Stimulated activated CD8-positive, alpha-beta memory T cell treated with anti-CD3 and anti-CD28 coated beads, Interleukin-15, amount 100 ng/mL, for 4 hours (primary cell): ENCODE measurements at places on chromosomes 6 and 20.

GRCh38 chr6:42555477-42556457, 8.1 kb upstream of the UBR2 start:
- DNase-seq: no peak

DNA sequence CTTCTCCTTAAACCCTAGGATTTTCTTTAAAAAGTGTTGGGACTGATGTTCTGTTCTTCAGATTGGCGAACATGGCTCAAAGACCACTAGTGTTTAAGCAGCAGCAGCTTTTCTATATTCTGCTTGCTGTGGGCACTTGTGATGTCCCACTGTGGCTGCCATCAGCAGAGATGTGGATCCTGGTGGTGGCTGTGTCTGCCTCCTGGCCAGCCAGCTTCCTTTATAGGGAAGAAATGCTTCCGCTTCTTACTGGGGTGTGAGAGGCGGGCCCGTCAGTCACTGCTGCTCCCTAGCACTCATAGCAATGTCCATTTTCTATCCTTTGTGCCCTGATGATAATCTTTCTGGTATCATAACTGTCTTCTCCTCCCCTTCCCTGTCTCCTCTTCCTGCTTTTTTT, 66.7 kb upstream of the ESR1 start:
- DNase-seq: no peak

DNA sequence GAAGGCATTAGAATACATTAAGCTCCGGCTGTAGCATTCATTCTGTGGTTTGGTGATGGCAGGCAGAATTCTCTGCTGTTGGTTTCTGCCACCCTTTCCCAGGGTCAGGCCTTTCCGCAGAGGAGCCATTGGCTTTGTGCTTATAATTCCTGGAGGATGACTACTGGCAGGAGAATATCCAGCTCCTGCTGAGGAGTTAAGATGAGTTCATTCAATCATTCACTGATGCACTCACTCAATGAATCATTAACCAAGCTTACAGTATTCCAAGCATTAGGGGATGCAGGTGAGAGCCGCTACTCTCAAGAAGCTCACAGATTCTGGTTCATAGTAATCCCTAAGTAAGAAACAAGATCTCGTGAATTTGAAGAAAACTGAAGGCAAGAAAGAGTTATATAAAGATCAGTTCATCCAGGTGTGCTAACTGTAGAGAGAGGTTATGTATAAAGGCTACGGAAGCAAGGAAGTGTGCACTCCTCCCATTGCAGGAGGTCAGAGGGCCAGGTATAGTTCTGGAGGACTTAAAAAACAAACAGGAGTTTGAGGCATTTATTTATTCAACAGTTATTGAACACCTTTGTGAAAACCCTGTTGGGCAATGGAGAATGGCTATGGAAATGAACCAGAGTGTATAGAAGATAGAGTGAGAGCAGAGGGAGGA, 75.5 kb downstream of the HMGN3 start:
- no peak for DNase-seq

DNA sequence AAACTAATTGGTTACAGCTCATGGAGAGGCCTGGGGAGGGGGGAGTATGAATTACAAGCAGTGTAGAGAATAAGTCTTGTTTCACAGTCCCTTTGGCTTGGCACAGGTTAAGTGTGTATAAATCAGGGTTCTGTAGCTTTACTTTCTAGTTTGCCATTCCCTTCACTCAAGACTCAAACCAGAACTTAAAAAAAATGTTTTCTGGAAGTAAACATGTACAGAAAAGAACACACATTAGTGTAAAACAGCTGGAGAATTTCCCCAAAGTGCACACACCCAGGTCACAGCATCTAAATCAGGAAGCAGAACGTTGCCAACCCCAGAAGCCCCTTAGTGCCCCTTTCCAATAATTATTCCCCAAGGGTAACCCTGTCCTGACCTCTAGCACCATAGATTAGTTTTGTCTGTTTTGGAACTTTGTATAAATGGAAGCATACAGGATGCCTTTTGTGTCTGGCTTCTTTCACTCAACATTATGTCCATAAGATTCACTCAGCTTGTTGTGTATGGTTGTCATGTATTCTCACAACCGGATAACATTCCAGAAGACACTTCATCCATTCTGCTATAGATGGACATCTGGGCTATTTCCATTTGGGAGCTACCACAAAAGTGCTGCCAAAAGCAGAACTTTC, 33.7 kb upstream of the SCUBE3 start:
- DNase-seq: no peak

DNA sequence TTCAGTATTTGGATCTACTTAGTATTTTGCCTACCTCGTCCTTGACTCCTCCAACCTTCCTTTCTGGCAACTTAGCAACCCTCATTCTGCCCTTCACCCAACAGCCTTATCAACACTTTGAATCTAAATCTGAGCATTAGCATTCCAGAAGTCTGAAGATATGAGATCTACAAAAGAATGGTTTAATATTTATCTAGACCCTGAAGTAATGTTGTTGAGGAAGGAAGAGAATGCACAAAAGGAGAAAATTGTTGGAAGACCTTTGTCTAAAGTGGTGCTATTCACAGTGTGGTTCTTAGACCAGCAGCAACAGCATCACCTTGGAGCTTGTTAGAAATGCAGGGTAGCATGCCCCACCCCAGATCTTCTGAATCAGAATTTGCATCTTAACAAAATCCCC, 198.2 kb upstream of the PLCB4 start:
- DNase-seq: no peak

DNA sequence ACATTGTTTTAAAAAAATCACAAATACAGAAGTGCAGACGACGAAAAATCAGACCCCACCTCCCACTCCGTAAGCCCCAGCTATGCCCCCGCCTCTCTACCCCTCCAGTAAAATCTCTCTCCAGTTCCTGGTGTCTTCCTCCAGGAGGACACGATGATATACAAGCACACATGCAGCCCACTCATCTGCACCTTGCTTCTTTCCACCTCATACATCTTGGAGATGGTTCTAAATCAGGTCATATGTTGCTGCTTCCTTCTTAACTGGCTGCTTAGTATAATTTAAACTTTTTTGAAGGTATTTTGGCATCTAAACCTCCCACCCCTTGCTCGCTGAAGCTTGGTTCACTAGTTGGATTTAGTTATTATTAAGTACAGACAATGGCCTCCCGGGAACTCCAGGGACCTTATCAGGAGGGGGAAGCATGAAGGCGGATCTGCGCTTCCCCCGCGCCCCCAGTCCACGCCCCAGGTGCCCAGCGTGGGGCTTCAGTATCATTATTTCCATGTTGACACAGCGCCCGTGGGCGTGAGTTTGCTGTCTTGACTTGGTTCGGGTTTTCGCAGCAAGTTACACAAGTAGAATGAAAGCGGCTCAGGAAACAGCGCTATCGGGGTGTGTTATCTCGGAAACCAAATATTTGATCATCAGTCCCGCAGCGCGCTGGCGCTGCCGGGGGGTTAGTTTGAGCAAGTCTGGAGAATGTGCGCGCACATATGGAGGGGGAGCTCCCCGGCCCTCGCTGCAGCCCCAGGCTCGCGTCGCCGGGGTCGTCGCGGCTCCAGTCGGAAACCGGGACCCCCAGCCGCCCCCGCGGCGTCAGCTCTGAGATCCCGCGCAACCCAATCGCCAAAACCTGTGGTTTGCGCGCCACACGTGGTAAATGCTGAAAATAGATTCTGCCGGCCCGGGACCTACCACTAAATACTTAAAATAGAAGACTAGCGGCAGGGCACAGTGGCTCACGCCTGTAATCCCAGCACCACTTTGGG, 2.3 kb downstream of the BMP7 start:
- no peak for DNase-seq
